ENCODE measurements at places on chromosomes 11 and 22. TPM values are rescaled to one million over a fixed set of nuclear protein-coding genes. Genes with fewer than 3 reads are reported as not detected.

Gene AGBL2
- 4.9 TPM for total RNA-seq

Gene PELI3
- total RNA-seq: 16.7 TPM

Gene CSF2RB
- total RNA-seq: not detected

Gene MMP3
- total RNA-seq: not detected

Gene KCNQ1OT1
- under 0.01 TPM for total RNA-seq

Gene SLC35E4
- total RNA-seq: 12.5 TPM

DNA sequence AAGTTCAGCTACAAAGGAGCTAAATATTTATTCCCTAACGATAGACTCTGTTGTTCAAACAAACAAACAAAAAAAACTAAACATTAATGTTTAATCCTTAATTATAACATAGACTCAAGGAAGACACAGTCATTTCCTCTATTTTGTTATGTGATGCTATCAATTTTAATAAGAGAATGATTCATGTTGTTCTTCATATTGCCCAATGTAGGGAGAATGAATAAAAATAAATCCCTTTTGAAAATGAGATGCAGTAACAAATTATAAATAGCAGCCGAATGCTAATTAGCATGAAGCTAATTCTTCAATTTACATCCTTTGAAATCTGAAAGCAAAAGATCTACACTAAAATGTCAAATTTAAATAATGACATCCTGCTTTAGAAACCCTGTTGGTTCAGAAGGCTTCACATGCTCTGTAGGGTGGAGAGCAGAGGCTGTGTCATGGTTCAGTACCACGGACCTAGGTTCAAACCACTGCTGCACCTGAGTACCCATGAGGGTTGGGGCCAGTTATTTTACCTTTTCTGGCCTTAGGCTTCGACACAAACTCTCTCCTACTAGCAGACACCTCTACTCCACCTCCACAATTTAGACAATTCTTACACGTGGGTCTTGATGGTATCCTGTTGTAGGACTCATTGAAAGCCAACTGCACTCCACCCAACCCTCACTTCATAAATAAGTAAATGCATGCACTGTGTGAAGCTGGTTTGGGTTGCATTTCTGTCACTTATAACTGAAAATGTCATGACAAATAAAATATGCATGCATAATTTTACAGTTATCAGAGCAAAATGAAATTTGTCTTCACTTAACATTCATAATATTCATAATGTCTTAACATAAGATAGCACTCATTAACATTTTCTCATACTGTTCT, 89.0 kb downstream of the RRAS2 start:
- DNase-seq: no peak

DNA sequence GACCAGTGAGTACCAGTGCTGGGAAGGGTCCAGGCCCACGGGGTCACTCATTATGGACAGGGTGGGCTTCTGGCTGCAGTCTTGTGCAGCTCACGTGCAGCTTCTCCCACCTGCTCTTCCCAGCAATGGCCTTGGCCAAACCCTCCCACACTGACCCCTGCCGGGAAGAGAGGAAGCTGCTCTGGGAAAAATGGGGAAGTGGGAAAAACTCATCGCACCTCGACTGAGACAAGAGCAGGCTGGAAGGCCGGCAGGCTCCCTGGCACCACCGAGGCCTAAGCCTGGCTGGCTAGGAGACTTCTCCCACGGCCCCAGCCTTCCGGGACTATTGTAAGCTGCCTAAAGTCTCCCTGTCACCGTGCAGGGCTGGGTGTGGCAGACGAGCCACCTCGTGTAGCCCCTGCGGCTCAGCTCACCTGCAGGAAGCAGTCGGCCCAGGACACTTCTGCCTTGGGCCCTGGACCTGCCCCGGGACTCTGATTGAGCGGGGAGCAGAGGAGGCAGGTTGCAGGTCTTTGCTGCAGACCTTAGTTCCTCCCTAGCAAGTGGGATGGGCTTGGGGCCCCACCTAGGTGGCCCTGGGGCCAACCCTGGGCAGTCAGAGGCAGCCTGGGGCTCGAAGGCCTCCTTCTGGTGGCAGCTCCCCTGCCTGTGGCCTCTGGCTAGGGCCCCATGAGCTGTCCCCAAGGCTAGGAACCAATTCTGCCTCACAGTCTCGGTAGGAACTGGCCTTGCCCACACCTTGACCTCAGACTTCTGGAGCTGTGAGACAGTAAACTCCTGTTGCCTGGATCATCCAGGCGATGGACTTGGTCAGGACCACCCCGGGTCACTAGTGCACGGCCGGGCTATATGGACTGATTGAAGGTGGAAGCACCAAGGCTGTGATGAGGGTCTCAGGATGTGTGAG, 23.1 kb downstream of the MRGPRG start:
- no peak for DNase-seq

- DNase-seq: no peak
These were observed 33.0 kb upstream of the SOX10 start for GRCh38 chr22:38017272-38017920.

DNA sequence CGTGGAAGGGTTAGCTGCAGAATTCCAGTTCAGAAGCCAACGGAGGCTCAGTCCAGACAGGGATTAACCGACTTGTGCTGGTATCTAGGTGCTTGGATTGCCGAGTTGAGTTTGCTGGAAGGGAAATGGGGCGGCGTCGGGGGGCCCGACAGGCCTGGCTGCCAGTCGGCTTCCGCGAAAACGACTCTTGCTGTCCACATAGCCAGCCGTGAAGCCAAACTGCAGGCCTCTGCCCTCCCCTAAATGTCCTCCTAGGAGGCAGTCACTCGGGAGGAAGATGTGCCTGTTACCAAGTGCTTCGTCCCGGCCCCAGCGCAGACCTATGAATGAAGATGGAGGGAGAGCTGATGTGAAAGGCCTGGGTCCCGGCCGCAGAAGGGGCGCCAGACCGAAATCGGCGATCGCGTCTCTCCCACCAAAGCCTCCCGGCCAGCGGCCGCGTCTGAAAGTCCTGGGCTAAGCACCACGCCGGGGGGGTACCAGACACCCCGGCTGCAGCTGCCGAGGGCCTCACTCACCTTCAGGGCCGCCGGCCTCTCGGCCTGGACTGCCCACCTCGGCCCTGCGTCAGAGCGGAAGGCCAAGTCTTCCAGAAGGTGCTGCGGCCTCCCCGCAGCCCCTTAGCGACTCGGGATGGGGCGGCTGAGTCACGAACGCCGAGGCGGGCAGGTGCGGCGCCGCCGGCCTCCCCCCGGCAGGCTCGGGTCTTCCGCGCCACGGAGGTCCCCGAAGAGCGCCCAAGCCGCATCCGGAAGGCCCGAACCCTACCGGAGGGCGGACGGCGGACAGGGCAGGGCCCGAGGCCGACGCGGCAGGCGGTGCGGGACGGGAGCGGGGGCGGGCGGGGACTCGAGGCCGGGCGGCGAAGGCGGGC, 7.5 kb downstream of the DPAGT1 start:
- DNase-seq: peak; percentile 33

- peak; percentile 37 for DNase-seq
These were observed 152.8 kb downstream of the NCAM1 start for GRCh38 chr11:113113801-113114704.

GRCh38 chr11:134374891-134375550, 37.0 kb downstream of the B3GAT1 start:
- DNase-seq: no peak

DNA sequence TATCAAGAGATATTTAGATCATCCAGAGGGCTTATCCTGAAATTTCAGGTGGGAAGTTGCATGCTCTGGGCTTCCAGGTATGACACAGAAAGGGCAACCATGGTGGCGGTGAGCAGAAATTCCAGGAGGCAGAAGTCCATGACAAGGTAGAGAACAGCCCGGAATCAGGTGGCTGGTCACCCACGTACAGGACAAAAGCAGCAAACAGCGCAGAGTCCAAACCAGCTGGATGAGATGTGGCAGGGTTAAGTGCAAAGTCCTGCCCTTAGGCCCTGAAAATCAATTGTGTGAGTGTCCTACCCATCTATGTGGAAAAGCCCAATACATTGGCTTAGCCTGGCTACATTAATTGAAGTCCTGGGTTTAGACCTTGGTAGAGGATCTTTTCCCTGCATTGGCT, 11.6 kb downstream of the PPFIBP2 start:
- no peak for DNase-seq
